Dermis blood vessel endothelial cell (primary cell): ENCODE measurements at places on chromosomes 3 and 15. TPM values are rescaled to one million over a fixed set of nuclear protein-coding genes. Genes with fewer than 3 reads are reported as not detected.

ZPLD1 gene
- 0.05 and 0.34 TPM in 2 replicates for total RNA-seq

GRCh38 chr3:59482684-59483083 lies 432.9 kb upstream of the CFAP20DC start:
- no peak for DNase-seq

AADACL2 gene
- not detected in 2 replicates for total RNA-seq

GRCh38 chr15:76871930-76872329 lies 33.2 kb downstream of the SCAPER start:
- DNase-seq: no peak

DNA sequence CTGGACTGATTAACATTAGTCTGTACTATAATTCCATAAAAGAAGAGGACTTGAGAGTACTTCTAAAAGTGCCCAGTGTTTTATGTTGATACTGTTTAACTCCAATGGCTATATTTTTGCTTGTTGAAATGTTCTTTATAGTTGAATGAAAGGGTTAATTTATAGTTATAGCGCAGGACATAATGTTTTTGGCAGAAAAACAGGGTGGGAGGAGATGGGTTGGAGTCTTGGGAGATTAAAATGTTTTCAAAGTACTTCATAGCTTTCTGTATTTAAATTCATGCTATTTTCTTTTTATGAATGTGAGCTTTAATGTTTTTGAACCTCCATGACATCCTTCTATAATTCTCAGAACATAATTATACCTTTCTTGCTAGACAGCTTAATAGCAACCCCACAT lies 108.2 kb downstream of the CNTN3 start:
- no peak for DNase-seq

GP5 gene
- total RNA-seq: under 0.01 and 0.28 TPM in 2 replicates

FRMD5 gene
- total RNA-seq: 1.5 and 3.4 TPM in 2 replicates
